Stimulated activated naive CD8-positive, alpha-beta T cell treated with anti-CD3 and anti-CD28 coated beads, Interleukin-15, Interleukin-2, amounts not matched to agents 100 U/mL and 50 U/mL, for 24 hours (primary cell): ENCODE measurements at places on chromosomes 13 and 19.

DNA sequence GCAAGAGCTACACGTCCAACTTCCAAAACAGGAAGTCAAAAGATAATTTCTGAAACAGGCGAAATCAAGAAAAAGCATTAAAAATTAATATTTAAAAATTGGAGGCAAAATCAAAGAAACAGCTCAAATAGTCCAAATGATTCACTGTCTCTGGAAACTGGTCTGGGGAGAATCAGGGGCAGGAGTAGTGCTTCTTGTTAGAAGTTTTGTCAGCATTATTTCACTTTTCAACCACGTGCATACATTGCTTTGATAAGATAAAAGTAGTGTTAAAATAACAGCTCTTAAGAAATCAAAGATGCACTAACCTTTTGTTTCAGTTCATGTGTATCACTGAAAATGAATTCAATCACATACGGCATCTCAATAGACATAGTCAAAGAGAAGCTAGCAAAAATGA lies 53.8 kb downstream of the PARP4 start:
- no peak for DNase-seq

- no peak for DNase-seq
Measured at GRCh38 chr13:27044837-27045570, 126.6 kb downstream of the USP12 start.

- DNase-seq, result no peak
Measured at GRCh38 chr13:46748300-46748699, 48.7 kb downstream of the ESD start.

DNA sequence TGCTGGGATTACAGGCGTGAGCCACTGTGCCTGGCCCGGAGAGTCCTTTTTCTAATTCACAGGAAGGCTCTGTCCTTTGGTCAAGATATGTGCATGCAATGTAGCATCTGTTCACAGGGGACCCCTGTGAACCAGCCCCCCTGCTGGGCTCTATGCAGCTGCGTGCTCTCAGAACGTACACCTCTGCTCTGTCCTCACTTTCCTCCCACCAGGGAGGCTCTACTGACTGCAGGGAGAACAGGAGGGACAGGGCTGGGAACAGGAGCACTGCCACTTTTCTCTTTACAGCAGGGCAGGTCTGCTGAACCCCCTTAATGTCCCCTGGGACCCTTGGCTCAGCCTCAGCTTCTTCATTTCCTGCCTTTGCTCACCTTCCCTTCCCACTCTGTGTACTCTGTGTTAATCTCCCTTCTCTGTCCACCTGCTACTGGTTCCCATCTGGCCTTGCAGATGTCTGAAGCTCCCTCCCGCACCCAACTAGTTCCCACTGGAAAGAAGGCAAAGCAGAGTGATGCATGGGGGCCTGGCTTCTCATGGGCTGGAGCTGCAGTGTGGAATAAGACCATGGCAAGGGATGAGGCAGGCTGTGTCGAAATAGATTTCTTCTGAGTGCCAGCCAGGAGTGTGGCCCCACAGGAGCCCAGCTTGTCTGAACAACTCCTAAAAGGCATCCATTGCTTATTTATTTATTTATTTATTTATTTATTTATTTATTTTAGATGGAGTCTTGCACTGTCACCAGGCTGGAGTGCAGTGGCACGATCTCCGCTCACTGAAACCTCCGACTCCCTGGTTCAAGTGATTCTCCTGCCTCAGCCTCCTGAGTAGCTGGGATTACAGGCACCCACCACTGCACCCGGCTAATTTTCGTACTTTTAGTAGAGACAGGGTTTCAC lies 7.2 kb downstream of the ADGRE2 start:
- no peak for DNase-seq

DNA sequence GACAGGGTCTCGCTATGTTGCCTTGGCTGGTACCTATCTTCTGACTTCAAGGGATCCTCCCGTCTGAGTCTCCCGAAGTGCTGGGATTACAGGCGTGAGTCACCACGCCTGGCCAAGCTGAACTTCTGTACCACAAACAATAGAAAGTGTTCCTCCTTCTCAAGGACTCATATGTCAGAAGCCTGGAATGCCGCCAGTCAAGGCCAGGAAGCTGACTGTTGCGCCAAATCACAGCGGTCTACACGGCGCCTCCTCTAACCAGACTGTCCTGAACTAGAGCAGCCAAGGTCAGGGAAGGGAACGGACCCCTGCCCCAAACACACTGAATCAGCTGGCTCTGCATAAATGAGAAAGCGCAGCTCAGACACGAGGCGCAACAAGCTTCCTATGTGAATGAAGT lies 14.6 kb downstream of the RAB20 start:
- no peak for DNase-seq

DNA sequence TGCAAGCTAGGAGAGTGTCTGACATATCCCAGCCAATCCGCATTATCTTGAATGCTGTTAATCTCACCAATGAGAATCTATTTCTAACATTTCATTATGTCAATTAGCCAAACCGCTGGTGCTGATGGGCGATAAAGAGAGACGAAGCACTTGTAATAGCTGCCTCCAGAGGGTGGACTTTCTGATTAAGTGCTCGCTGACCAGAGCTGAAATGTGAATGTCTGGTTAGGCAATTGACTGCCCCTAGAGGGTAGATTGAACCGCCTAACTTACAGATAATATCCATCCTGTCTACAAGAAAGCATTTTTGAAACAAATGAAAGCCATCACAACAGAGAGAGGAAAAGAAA lies 552 bp upstream of the GRWD1 start:
- no peak for DNase-seq

- DNase-seq, result peak; percentile 82
Measured at GRCh38 chr19:35495107-35496064, 5.1 kb upstream of the KRTDAP start.

DNA sequence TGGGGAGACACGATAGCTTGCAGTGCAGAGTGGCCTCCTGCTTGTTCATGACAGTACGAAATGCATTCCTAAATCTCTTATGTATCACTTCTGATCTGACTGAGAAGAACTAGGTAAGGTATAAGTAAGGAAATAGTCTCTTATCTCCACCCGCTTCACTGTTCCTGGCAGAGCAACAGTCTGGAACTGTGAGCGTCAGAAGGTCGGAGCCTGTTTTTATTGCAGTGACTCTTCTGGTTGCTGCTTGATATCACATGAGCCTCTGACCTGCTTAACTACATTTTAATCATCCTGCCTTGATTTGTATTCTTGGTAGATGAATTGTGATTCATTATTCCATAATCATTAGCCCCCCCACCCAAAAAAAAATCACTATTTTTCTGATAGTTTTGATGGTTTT lies 69.0 kb downstream of the COL4A2 start:
- DNase-seq, result no peak

DNA sequence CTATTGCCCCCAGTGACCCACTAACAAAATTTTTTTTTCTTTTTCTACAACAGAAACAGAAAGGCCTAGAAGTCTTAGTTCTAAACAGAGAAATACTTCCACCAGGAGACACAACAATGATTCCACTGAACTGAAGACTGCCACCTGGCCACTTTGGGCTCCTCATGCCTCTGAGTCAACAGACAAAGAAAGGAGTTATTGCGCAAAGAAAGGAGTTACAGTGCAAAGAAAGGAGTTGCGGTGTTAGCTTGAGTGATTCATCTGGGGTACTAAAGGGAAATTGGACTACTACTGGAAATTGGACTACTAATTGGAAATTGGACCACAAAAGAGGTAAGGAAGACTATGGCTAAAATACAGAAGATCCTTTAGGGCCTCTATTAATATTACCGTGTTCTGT lies 116.6 kb downstream of the PCDH17 start:
- no peak for DNase-seq

DNA sequence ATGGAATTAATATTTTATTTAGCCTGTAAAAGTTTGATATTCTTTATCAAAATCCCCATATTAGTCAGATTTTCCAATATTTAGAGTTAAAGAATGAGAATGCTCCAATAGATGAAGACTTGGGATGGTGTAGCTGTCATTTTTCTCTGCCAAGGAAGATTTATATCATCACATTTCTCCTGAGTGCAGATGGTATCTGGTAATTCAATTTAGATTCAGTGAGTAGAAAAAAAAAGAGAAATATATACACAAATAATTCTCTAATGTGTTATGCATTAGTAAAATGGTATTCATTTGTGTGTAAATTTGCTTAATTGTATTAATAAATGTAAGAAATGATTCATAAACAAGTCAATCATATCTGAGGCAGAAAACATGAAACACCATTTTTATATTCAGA lies 1508.7 kb upstream of the PCDH20 start:
- DNase-seq, result no peak

DNA sequence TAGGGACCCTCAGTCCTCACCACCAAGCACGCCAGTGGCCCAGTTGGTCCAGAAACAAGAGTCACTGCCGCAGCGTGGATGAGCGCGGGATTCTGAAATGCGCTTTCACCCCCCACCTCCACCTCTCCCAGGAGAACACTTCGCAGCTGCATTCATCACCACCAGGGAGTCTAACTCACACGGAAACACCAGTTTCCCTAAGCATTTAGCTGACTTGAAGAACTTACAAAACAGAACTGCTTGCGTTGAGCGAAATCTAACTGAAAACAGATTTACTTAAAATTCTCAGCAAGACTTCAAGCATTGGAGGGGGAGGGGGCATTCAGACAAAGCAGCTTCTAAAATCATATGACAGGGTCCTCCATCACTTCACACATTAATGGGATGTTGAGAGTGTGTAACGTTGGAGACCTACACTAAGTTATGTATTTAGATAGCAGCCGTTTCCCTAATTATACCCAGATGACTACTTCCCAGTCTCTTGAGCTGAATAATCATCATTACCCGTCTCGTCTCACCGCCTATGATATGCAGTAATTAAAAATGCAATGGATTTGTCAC lies 258.2 kb upstream of the IRS2 start:
- no peak for DNase-seq

GRCh38 chr13:38824342-38824741 lies 137.5 kb downstream of the FREM2 start:
- DNase-seq, result no peak

DNA sequence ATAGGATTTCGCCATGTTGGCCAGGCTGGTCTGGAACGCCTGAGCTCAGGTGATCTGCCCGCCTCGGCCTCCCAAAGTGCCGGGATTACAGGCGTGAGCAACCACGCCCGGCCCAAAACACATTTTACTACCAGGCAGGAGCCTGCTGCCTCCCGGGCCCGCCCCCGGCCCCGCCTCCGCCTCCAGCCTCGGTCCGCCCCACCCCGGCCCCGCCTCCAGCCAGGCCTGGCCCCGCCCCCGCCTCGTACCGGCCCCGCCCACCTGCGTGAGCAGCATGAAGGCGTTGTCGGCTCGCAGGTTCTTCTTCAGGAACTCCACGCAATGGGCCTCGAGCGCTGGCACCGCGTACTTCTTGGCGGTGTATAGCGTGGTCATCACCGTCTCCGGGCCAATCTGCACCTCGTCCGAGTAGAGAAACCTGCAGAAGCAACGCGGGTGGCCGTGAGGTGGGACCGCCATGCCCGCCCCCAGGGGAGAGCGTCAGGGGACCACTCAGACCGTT lies 22.7 kb downstream of the BTBD2 start:
- DNase-seq, result peak; percentile 45

DNA sequence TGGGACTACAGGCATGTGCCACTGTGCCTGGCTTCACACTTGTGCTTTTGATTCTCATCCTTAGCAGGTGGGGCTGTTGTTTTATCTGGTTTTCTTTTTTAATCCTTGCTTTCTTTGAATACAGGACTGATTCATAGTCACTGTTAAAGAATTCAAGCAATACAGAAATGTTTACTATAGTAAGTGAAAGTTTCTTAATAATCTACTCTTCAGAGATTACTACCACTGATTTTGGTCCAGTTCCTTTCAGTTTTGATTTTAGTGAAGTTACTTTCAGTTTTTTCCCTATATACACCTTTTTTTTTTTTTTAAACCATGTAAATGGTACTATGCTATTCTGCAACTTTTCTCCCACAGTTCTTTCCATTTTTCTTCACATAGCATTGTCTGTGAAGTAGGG lies 53.6 kb downstream of the GATAD2A start:
- no peak for DNase-seq
